Cortex of kidney (tissue), 1 donor: ENCODE measurements at places on chromosomes 1 and 21.

- no peak for DNase-seq
These were observed 225.6 kb upstream of the FGGY start for GRCh38 chr1:59071289-59071688.

DNA sequence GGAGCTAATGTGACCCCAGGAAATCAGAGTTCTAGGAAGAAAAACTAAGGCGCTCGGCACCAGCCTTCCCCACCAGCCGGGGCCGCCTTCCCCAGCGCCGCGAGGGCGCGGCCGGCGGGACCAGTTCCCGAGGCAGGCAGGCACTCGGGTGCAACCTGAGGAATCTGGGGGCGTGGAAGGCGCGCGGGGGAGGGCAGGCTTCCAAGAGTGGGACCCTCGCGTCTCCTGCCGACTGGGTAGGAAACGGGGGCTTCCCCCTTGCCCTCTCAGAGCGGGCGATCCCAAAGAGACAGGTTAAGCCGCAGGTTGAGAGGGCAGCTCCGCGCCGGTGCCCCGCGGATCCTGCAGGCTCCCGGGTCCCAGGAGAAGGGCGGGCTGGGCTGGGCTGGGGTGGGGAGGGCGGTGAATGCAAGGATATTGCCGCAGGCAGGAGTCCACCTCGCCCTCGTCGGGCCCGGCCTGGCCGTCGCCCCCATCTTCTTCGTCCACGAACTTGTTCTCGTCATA is 431 bp downstream of the ARPC5 start:
- peak; percentile 17 for DNase-seq

GRCh38 chr1:93874025-93874651 is 4.9 kb downstream of the DNTTIP2 start:
- no peak for DNase-seq

DNA sequence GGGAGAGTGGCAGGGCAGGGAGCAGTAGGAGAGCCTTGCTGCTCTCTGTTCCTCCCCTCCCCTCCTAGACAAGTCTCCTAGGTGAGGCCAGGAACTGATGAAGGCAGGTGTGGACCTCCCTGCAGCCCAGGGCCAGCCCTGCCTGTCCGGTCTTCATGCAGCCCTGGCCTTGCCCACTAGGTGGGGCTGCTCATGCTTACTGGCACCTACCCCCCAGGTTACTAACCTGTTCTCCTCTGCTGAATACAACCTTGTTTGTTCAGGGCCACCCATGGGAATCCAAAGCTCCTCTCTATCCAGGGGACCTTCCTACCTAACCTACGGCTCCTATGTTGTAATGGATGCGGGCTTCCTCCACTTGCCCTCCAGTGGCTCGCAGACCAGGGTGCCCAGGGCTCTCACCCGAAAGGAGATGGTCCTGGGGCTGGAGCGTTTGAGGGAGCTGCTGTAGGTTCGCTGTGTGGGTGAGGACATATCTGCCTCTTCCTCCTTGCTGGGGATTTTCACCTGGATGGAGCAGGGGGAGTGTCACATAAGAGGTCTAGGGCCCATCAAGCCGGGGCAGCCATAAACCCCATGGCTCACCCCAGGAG is 7.9 kb upstream of the TNNT2 start:
- DNase-seq: no peak

- DNase-seq: no peak
These were observed 6.8 kb downstream of the MIER1 start for GRCh38 chr1:66931590-66931989.

- no peak for DNase-seq
These were observed 352.7 kb upstream of the PLD5 start for GRCh38 chr1:242877229-242877628.

DNA sequence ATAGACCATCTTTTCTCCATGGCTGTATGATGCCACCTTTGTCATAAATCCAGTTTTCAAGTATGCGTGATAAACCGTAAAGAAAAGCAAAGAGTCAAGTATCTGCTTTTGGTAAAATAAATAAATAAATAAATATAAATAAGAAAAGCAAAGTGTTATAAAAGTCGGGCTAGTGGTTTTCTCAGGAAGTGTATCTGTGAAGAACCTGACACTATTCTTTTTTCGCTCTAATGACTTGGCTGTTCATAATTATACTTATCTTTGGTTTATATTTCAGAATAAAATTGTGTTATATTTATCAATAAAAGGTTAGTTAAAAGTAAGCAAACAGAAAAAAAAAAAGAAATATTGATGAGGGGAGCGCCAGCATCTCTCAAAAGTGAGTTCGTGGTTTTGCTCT is 594 bp upstream of the EXO5 start:
- no peak for DNase-seq

GRCh38 chr1:232600424-232601258 is 29.3 kb downstream of the SIPA1L2 start:
- no peak for DNase-seq

- DNase-seq: no peak
These were observed 60.3 kb downstream of the SLX9 start for GRCh38 chr21:44999972-45000636.

GRCh38 chr1:55572878-55573734 is 357.9 kb upstream of the USP24 start:
- no peak for DNase-seq

DNA sequence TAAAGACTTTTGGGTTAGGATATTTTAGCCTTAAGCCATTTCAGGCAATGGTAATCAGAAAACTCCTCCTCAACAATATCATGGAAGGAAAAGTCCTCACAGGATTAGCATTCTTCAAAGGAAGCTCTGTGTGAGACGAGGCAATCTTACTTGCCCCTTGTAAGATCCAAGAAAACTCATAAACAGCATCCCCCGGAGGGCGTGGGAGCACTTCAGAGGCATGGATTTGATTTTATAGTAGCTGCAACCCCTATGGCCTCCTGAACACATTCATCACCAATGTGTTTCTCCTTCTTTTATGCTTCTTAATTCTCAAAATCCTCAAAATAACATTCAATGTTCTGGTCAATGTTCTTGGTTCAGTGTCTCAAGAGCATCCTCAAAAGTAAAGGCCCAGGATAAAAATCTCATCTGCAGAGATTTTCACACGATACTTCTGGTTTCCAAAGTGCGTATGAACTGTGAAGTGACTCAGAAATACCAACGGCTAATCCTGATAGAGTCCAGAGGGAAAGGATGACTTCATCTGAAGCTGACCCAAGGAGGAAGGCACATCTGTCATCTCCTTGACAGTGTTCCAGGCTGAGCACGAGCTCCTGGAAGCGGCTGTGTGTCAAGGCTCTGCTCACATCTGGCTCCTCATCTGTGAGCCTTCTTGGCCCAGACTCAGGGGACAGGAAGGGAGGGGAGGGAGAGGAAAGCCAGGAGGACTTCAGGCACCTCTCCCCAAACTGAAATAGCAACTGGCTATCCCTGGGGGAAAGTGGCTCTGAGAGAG is 49.3 kb upstream of the PSEN2 start:
- DNase-seq: no peak
